ENCODE measurements at places on chromosomes 4 and X.

DNA sequence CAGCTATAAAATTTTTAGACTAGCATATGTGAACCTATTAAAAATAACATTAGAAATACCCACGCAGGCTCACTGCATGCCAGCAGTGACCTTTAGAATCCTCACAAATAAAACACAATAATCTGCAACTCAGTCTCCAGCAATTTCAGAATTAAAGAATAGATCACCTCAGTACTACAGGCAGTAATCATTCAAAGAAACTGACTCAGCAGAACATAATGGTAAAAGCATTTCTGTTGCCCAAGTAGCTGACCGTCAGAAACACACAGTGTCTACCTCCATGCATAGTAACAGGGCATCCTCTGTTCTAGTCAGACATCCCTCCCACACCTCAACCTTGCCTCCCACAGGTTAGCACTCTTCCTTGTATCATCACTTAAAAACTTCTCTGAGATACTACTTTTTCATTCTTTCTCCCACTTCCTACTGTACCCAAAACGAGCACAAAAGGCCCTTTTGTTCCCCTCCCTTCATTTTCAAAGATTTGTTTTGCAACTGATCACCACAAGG, 65.7 kb upstream of the BEND2 start:
- no peak for DNase-seq

GRCh38 chr4:76850010-76850441, 47.9 kb downstream of the SOWAHB start:
- no peak for DNase-seq

DNA sequence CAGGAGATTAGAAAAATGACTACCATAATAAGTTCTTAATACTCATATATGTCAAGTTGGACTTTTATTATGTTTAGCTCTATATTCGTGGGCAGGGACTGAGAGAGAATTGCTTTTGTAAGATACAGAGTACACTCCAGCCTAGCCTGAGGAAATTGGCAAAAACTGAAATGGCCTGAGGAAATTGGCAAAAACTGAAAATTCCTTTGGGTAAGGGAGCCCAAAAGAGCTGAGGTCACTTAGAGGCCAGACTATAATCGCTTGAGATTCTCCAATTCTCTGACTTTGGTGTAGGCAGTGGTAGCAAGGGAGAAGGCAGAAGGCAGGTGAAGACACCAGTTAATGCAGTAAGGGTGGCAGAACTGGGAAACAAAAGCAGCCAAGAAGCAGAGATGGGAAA, 124.5 kb upstream of the HCCS start:
- no peak for DNase-seq

DNA sequence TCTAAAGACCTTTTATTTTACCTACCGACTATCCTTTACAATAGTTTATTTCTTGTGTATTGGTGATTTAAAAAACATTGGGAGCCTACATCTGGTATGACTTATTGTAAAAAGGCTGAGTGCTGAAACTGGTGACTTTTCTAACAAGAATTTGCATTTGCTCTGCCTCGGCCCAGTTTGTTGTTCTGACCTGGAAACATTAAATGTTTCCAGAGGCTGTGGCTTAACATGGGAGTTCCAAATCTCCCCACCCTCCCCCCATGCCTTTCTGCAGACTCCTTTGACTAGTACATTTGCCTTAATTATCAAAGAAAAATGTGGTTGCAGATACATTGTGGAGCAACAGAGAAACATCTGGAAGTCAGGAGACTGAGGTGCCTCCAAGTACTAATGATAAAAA, 39.8 kb downstream of the SPCS3 start:
- no peak for DNase-seq

DNA sequence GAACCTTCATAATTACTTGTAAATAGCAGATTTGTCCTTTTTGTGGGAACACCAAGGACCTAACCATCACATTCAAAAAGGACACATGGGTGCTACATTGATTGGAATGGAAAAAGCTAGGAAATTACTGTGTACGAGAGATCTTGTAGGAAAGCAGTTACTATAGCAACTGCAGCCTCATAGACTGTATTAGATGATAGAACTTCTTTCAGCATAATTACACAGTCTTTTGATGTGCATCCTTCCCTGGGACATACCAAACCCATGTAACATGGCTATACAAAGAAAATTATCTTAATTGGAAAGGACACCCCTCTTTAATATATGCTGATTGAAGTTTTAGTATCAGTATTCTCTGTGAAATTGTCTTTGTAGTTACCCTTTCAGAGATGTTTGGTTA, 130.7 kb upstream of the CTSO start:
- no peak for DNase-seq

GRCh38 chrX:57918750-57919436, 8.6 kb upstream of the ZXDA start:
- DNase-seq: peak; percentile 28

- peak; percentile 38 for DNase-seq
These were observed 183.2 kb downstream of the FBXW7 start for GRCh38 chr4:152352622-152353116.

DNA sequence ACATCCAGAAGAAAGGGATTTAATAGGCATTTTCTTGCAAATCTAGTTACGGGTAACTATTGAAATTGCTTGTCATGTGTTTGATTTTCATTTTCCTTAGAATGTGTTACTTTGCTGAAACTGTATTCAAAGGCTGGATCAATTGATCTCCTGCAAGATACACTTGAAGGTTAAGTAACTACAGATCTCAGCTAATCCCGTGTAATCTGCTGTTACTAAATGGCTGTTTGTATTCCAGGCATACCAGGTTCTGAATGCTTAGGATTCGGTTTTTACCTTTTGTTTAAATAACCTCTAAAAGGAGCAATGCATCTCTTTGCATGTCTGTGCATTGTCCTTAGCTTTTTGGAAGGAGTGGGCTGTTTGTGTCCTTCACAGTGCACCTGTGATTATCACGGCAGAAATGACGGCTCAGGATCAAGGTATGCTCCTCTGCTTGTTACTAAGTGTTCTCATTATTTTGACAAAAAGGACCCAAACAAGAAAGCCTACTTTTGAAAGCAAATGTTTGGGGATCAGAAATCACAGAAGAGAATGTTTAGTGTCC, at the start of gene LRIT3:
TSS of gene LRIT3 (plus strand) at position 212 of the 547 bp plus-strand sequence. CDS start at position 307, 95 bp downstream.
- no peak for DNase-seq

DNA sequence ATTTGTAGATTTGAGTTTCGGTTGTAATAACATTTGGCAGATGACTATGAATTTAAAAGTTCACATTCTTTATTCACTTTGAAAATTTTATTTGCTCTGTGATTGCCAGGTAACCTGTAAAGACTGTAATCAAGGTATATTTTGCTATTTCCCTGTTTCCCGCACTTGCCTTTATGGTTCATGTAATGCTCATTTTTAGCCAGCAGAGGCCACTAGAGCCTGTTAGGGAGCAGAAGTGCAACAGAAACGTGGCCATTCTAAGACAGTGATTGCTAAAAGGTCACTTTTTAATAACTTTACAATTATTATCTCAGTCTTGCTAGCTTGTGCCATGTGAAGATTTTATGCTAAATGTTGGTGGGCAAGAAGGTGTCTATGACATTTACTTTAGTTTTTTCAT, 12.4 kb downstream of the YIPF6 start:
- DNase-seq: peak; percentile 44

GRCh38 chr4:123878976-123879375, 482.4 kb downstream of the SPRY1 start:
- no peak for DNase-seq

- peak; percentile 29 for DNase-seq
These were observed 115.7 kb upstream of the ZXDA start for GRCh38 chrX:58025979-58026378.

- DNase-seq: no peak
These were observed 33.5 kb downstream of the MED28 start for GRCh38 chr4:17647927-17648326.

DNA sequence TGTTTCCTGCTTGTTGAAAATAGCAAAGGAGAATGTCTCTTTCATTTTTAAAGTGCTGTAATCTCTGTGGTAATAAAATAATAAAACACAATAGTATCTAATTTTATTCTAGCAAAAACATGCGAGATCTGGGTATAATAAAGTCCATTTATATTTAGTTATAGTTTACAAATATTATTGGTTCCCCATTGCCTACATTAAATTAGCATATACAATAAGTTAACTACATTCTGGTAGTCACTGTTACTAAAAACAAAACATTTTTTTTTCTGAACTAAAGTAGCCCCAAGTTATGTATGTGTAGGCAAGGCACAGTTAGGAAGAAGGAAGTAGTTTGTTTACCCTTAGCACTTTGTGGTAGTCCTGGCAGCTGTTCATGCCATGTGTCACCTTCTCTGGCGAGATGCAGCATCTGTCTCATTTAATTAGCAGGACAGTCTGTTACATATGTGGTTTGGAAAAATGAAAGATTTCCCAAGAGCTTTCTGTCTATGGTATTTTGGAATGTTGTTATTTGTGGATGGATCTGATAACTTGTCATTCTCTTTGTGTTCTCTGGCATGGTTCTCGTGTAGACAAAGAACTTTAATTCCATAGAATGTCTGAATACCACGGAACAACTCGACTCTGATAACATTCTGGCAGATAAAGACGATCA, 231.3 kb upstream of the PITX2 start:
- DNase-seq: no peak

GRCh38 chr4:21885241-21885640, 63.3 kb downstream of the KCNIP4 start:
- DNase-seq: no peak

GRCh38 chr4:123393721-123394120, 2.9 kb upstream of the SPRY1 start:
- DNase-seq: no peak

DNA sequence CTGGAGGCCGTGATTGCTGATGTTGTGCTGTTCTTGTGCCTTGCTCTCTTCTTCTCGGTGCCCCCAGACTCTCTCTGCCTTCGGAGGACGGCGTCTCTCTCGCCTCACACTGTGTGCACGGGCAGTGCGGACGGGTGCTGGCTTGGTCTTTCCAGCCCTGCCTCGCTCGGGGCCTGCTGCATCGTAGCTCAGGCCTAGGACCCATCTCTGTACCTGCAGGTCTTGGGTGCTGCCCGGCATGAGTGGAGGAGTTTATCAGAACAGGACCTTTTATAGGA, 18.2 kb downstream of the RGS12 start:
- no peak for DNase-seq

DNA sequence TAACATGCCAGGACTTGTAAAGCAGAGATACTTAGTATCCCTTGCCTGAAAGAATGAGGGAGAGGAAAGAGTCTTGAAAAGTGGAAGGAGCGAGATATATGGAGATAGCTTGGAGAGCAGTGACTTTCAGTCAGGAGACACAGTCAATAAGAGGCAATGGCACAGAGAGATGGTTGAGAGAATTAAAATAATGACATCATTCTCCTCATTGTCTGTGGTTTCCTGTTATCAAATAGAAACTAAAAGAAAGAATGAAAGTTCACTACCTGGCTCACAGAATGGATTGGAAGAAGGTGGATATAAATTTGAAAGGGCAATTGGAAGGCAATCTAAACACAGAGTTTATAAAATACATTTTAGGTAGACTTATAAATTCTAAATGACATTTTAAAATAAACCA, 760.2 kb upstream of the AADAT start:
- peak; percentile 20 for DNase-seq

GRCh38 chr4:131459430-131460101, 1689.5 kb upstream of the PCDH10 start:
- peak; percentile 77 for DNase-seq

DNA sequence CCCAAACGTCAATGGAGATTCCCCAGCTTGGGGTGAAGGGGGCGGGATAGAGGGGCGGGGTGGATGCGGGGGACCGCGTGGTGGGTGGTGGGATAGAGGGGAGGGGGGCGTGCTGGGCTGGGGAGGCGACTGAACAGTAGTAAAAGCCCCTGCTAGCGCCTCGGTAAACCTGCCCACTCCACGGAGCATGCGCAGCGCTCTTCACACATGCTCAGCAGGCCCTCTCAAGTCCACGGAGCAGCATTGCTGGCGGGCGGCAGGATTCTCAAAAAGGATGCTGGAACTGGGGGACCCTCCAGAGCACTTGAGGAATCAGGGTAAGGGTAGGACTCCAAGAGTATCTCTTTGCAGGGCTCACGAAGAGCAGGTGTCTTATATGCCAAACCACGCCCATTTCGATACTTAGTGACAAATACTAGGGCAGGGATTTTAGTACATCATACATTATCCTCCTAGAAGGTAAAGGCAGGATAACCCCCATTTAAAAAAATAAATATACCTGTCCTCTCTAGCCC, 378 bp upstream of the RPS6KA6 start:
- no peak for DNase-seq

- peak; percentile 31 for DNase-seq
These were observed 76.0 kb upstream of the AP1S2 start for GRCh38 chrX:15930585-15930984.

DNA sequence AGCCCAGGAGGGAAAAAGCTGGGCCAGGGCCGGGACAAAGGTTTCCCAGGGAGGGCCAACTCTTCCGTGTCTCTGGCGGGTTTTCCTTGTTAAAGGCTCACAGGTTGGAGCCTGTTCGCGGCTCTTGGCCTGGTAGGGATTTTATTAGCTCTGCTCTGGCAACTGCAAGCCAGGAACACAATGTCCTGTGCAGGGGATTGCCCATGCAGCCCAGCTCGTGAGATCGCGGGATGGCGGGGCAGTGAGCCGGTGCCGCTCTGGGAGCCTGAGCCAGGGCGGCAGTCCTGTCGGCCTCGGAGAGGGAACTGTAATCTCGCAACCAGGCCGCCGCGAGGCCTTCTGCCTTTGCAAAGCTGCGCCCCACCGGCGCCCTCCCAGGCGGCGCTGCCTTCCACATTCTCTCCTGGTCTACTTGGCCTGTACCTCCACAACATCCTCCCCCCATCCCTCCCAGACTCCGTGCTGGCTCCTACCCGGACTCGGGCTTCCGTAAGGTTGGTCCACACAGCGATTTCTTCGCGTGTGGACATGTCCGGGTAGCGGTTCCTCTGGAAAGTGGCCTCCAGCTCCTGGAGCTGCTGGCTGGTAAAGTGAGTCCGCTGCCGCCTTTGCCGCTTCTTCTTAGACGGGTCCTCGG, 2.1 kb downstream of the PITX2 start:
- DNase-seq: peak; percentile 21

- peak; percentile 1 for DNase-seq
These were observed 72.8 kb downstream of the GRXCR1 start for GRCh38 chr4:42965326-42965725.
